ENCODE measurements at places on chromosomes 1 and 21. TPM values are rescaled to one million over a fixed set of nuclear protein-coding genes. Genes with fewer than 3 reads are reported as not detected.

ADGRL2 gene
- polyA plus RNA-seq, result 7.8 TPM

SH2D1B gene
- 1.5 TPM for polyA plus RNA-seq

DNA sequence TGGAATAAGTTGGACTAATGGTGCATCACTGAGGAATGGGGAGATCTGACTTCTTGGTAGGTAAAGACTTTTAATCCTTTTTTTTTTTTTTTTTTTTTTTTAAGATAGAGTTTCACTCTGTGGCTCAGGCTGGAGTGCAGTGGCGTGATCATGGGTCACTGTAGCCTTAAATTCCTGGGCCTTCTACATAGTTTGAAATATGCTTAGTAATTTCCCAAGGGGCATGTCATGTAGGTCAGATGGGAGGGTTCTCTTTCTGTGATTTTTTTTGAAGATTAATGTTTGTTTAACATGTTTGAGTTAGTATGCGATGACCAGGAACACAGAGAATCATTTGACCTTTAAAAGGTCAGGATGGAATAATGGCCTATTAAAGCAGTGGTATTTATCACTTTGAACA is 129.1 kb downstream of the S1PR1 start:
- DNase-seq, result no peak

TTC24 gene
- polyA plus RNA-seq, result 2.7 TPM

GRCh38 chr1:230067871-230068620 is 1.0 kb downstream of the GALNT2 start:
- DNase-seq, result peak; percentile 91

DNA sequence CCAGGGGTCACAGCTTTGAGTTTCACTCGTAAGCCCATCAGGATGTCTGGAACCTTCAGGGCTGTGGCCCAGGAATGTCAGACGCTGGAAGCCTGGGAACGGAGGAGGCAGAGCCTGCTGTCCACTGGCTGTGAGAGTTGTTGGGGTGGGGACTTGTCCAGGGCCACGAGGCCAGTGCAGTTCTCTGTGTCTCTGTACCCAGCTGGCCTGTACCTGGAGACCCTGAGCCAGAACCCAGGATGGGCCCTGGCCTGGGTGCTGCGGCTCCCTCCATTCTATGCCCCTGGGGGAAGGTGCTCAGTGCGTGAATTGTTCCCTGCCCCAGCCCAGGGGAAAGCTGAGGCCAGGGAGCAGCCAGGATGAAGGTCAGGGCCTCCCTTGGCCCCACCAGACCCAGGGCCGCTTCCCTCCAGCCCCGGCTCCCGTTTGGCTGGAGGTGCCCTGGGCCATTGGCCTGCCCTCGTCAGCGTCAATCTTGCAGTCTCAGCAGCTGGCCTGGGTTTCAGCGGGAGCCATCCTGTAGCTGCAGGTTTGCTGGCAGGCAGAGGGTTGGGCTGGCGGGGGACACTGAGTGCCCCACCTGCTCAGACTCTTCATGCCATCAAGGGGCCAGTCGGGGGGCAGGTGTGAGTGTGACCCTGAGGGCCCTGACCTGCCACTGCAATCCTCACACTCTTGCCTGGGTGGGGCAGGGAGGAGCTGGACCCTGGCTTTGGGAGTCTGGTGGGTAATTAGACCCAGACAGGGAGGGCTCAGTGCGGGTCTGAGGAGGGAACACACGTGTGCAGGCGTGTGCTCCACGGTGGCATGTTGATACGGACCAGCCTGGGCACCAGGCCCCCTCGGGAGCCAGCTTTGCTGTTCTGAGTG is 724 bp upstream of the CALML6 start:
- peak; percentile 71 for DNase-seq

Data from spleen (tissue), 13 donors.